ENCODE measurements at places on chromosomes 11 and 22.

DNA sequence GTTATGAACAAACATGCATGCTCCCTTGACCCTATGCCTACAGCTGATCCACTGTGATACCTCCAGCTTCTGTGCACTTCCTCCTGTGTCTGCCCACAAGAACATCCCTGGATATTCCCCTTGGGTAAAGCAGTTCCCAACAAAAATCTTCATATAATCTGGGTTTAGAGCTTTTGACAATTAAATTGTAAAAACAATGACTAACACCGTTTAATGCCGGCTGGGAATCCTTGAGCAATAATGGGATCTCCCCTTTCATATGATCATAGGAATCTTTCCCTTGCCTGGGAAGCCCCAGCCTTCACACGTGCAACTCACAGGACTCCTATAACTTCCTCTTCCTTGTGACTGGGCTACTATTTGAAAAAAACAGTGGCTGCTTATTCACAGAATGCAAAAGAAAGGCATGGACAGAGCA, 6.3 kb upstream of the ZC3H12C start:
- peak; percentile 25 for DNase-seq

DNA sequence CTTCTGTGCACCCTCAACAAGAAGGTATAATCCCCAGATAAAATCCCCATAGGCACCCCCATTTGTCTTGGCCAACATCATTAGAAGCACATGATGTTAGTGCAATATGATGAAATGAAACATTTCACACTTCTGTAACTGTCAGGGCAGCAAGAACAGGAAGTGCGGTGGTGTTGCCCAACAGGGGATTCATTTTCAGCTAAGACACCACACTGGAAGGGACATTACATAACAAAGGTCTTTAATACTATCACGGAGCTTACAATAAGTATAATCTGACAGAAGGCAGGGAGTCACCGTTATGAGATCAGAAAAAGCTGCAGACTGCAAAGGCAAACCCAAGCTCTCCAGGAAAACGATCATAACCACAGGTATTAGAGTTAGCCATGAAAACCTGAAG, 2.0 kb downstream of the OR52W1 start:
- DNase-seq, result no peak

GRCh38 chr11:132042296-132042695, 671.9 kb downstream of the NTM start:
- DNase-seq, result no peak

DNA sequence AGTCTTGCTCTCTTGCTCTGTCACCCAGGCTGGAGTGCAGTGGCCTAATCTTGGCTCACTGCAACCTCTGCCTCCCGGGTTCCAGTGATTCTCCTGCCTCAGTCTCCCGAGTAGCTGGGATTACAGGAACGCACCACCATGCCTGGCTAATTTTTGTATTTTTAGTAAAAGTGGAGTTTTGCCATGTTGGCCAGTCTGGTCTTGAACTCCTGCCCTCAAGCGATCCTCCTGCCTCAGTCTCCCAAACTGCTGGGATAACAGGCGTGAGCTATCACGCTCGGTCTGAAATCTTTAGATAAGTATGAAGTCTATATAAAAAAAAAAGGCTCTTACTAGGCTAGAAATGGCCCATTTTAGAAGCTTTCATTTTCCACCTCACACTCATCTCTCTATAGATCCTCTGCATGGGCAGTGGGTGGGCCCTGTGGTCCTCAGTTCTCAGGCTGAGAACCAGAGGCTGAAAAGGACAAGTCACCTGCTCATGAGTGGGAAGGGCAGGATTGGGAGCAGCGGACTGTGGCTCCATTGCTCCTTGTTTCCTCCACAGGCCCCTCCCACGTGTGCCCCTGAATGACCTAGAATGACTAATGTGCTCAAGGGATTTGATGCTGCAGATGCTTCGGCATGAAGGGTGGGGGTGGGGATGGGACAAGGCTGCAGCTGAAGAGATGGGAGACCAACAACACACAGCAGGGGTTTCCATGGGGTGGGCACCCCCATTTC, 19.8 kb upstream of the PRAME start:
- peak; percentile 9 for DNase-seq

GRCh38 chr11:133918608-133919260, 38.0 kb downstream of the IGSF9B start:
- DNase-seq, result no peak

- no peak for DNase-seq
Observed at GRCh38 chr11:97289823-97290222, 900.0 kb downstream of the JRKL start.

DNA sequence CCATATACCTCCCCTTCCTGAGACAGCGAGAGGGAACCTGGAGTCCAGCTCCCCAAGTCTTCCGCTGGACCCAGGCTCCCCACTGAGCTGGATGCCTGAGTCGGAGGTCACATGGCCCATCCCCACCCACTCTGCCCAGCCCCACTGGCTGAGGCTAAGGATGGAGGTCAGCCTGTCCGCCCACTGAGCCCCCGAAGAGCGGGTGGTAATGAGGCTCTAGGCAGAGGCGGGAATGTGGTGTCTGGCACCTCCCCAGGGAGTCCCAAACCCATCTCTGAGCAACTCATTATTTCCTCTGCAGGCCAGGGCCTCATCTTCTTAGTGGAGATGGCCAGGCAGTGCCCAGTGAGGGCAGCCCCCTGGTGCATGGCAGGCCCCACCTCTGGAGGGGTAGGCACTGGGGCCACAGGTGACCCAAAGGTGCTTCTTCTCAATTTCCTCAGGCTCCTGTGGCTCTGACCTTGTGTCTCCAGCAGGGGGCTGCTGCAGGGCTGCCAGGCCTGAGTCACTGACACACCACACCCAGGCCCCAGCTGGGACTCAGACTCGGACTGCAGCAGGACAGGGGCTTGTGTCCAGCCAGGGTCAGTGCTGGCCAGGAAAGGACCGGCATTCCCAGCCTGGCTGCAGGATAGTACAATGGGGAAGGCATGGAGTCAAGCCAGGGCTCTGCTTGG, 10.2 kb upstream of the PDE2A start:
- peak; percentile 78 for DNase-seq

- no peak for DNase-seq
Observed at GRCh38 chr11:128042290-128042751, 545.0 kb downstream of the ETS1 start.

- no peak for DNase-seq
Observed at GRCh38 chr22:20044495-20045151, 23.7 kb downstream of the TANGO2 start.

DNA sequence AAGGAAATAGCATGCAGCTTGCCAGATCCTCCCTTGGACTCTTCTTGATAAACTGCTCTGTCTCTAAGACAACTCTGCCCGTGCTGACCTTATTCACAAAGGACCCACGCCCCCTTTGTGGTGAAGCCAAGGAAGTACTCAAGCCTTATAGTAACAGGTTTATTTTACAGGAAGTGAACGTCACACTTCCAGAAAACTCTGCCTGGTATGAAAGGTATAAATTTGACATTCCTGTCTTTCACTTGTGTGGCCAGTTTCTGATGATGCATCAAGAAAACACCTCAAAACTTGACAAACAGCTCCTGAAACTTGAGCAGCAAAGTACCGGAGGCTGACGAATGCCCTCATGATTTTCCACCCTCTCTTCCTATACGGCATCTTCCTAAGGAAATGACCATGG, 12.5 kb upstream of the PELI3 start:
- DNase-seq, result no peak

All from muscle of back (tissue), 13 donors.